ENCODE measurements at places on chromosomes 6 and 20.

DNA sequence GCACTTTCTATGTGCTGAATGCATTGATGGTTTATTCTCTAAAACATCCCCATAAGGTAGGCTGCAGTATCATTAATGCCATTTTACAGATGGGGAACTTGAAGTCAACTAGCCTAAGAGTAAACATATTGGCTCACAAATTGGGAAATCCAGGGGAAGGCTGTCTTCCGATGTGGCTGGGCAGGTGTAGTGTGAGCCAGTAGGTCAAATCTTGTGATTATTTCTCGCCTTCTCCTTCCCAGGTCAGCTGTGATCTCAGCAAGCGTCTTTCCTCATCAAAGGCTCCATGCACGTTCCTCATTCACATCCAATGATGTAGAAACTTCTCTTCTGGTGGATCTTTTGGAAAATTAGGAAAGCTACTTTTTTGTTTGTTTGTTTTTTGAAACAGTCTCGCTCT, 94.1 kb upstream of the SHLD1 start:
- DNase-seq, result no peak

GRCh38 chr20:51036827-51037531, 14.1 kb upstream of the KCNG1 start:
- DNase-seq, result no peak

DNA sequence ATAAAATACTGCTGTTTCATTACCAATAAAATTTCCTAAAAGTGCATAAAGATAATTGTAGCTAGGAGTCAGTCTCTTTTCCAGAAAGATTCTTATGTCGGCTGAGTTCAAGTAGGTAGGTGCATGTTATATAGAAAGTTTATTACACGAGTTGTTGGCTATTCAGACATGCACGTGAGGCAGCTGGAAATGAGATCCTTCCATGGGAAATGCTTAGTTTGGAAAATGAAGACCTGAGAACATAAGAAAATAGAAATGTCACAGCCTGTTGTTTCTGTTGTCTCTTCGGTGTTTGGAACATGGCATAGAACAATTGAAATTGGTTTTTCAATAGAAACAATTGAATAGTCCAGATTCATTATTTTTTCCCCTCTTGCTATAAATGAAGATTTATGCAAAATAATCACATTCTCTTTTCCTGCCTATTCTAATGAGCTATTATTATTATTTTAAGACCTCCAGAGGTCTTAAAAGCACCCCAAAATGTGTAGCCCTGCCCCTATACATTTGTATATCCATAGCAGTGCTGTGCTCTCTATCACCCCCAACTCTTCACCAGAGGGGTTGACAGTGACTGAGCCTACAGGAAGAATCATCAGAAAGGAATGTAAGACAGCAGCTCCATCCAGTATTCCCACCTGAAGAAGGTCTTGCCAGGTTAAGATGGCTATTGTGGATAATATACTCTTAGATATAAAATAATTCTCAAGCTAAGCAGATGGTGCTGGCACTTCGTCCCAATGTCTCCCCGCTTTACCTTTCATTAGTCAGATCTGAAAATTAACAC, 82.2 kb downstream of the ZDHHC14 start:
- no peak for DNase-seq

DNA sequence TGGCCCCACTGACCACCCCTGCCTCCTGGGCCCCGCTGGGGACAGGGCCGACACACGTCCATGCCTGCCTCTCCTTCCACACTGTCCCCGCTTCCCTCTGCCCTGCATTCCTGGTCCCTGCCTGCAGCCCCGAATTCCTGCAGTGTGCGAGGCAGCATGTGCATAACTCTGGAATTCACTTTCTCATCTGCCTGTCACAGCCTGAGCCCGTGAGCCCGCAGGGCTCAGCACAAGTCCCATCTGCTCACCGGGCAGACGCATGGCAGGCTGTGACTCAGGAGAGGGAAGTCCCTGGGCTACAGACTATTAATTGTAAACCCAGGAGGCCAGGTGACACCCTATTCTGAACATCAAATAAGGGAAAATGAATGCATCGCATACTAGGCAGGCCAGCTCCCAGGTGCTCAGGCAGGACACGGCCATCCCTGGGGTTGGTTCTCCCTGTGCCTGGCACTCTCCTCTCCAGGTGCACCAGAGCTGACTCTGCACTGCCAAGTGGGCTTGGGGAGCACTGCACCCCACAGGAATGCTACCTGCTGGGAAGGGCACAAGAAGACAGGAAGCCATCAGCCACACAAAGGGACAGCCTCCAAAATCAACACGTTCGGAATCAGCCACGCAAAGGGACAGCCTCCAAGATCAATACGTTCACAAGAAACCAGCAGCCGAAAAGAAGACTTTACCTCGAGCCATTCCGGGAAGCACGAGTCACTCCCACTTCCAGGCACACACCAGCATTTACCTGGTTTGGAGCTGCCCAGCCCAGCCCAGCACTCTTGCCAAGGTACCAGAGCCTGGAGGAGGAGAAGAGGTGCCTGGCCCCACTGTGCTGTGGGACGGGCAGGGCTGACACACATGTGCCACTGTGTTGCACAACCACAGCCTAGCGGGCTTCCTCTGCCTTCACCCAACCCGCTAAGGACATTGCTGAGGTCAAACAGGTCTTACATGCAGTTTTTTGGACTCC, 65.9 kb downstream of the DLL1 start:
- no peak for DNase-seq

GRCh38 chr6:18509871-18510643, 122.9 kb downstream of the RNF144B start:
- DNase-seq, result peak; percentile 17

DNA sequence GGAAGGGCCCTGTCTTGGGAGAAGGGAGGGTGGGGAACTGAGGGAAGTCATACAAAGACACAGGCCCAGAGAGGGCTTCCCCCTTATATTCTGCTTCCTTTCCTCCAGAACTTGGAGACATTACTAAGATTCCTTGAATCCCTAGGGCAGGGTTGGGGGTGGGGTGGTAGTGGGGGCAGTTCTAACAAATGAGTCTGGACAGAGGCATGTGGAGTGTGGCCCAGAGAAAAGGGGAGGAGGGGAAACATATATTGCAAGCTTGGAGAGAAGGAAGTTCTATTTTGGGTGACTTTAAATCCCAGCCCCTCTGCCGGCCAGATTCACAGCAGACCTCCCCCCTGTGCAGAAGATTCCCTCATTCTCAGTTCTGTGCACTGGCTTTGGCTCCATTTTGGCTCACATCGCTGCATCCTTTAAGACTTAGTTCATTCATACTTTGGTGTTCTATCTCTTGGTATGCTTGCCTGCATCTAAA, 43.7 kb downstream of the DAAM2 start:
- no peak for DNase-seq

DNA sequence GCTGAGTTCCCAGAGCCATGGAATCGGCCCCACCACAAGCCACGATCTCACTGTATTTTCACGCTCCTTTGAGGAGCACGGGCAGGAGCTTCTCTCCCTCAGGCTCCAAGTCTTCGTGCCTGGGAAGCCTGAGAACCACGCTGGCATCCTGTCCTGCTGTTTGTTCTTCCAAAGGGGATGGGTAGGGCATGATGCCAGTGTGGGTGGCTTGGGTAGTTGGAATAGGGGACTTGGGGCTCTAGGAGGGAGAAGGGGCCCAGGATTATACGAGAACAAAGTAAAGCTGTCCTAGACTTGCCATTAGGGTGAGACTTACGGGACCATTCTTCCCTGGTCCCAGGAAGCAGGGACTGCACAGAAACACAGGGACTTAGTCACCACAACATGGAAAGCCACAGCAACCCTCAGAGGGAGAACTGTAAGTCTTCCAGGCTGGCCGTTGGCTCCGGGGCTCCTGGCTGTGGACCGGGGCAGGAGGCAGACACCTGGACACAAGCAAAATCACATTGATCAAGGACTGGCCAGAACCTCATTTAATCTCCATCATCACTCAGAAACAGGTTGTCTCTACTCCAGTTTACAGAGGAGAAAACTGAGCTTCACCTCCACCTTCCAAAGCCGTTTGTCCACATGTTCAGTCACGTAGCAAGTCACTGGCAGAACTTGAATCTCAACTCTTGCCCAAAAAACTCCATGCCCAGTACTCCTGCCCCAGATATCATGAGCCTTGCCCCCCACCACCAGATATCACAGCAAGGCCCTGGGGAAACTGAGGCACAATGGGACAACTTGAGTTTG, 1.3 kb downstream of the CCN5 start:
- DNase-seq, result no peak

DNA sequence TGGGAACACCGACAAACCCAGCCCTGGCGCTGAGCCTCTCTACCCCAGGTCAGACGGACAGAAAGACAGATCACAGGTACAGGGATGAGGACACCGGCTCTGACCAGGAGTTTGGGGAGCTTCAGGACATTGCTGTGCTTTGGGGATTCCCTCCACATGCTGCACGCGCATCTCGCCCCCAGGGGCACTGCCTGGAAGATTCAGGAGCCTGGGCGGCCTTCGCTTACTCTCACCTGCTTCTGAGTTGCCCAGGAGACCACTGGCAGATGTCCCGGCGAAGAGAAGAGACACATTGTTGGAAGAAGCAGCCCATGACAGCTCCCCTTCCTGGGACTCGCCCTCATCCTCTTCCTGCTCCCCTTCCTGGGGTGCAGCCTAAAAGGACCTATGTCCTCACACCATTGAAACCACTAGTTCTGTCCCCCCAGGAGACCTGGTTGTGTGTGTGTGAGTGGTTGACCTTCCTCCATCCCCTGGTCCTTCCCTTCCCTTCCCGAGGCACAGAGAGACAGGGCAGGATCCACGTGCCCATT, 15.3 kb downstream of the VEGFA start:
- DNase-seq, result no peak

GRCh38 chr6:94636780-94637385, 940.5 kb upstream of the MANEA start:
- DNase-seq, result no peak

DNA sequence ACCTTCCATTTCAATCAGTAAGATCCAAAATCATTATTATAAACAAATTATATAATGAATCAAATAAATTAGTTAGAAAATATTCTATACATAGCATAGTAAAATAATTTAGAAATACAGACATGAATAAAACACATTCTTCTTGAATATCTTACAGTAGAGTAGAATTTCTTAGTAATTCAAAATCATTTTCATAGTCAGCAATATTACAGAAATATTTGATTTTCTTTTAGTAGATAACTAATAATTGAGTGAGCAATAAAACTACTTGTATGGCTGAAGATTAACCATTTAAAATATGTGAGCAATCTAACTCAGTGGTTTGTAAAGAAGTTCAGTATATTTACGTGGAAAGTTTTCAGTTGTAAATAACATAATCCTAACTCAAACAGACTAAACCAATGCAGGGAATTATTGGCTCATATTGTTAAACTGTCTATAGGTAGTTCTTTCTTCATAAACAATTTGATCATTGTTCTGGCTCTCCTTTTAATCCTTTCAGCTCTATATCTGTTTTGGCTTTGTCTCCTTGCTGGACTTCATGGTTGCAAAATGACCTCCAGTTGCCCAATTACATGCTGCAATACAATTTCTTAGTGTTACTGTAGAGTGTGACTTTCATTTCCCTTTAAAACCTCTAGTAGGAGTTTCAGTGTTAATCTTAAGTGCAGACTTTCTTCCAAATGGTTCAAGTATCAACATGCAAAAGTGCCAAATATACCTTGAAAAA, 307.5 kb downstream of the EYS start:
- no peak for DNase-seq

GRCh38 chr6:133983099-133983939, 30.3 kb downstream of the TBPL1 start:
- DNase-seq, result peak; percentile 86

GRCh38 chr20:64268174-64268573, 12.6 kb downstream of the PCMTD2 start:
- DNase-seq, result no peak

GRCh38 chr6:118611334-118611733, 40.1 kb downstream of the CEP85L start:
- no peak for DNase-seq

DNA sequence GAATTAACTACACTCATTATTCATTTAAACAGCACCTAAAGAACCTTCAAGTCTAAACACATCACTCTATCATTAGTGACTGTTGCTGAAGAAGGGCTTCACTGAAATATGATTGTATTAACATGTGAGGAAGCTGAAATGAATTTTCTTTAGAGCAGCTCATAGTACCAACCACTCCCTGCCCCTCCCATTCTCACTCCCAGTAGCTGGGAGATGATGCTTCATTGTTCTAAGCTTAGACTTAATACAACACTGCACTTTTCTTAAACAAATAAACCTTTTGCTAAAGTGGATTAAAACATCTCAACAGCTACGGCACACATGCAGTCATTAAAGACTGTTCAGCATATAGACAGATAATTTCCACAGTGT, 63.1 kb downstream of the ATXN1 start:
- DNase-seq, result no peak

Data from activated CD4-positive, alpha-beta T cell treated with anti-CD3 and anti-CD28 coated beads, Interleukin-2, Interleukin-4, amounts not matched to agents 100 ng/mL and 50 ng/mL, durations not matched to agents 16 hours and 8 hours (primary cell).